H1 (cell line): ENCODE measurements at places on chromosomes 3 and 15.
A peak's percentile ranks its signal among the peaks of the same experiment; 100 is the strongest.

DNA sequence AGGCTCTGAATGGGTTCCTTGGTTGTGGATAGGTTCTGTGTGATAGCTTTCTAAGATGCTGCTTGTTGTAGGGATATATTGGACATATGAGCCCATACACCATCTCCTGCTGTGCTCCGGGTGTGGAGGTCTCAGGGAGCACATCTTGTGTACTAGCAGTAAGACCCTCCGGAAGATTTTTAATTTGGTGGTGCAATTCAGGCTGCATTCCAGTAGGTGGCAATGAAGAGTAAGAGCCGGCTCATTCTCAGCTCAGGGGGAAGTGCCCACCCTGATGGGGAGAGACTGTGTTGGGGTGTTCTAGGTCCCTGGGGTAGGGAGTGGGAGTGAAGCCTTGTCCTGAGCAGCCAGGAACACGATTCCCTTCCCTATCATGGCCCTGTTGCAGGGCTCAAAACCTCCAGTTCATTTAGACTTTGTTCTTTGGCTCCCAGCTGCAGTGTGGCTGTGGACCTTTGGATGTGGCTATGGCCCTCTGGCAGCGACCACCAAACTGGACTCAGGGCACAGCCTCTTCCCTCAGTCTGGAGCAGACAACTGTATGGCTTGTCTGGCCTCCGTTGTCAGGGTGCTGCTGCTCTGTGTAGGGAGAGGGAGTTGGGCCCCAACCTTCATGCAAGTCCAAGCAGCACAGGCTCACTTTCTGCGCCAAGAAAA lies 104.7 kb downstream of the UNC13C start:
- DNase-seq: peak; percentile 19

- no peak for DNase-seq
Observed at GRCh38 chr3:16658004-16658924, 53.0 kb upstream of the DAZL start.

DNA sequence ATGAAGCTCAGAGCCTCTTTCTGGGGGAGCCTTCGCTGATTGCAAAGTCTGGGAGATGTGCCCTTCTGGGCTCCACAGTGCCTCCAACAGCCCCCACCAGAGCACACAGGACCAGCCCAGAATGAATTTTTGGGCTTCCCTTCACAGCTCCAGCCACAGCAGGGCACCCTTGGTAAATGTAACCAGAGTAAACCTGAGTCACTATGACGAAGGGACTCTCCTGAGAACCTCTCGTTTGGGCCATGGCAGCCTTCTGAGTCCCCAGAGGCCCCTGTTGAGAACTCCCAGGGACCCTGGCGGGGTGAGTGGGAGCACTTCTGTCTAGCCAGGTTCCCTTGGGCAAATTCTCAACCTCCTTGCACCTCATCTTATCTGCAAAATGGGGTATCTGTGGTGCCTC lies 20.8 kb downstream of the FAM3D start:
- DNase-seq: no peak

DNA sequence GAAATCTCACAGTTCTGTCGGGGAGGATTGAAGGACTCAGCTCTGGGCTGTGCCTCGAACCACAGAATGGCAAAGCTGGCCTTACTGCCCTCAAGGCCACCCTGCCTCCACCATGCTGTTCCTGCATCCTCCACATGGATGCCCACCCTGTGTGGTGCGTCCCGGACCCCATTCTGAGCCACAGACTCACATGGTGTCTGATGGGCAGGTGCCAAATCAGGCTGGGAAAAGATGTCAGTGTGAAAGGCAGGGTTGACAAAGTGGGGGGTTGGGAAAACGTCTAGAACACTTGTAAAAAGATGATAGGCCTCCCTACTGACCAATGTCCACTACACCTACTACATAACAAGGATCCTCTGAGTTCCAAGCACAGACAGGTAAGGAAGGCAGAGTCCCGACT lies 49.4 kb downstream of the TM2D3 start:
- no peak for DNase-seq

DNA sequence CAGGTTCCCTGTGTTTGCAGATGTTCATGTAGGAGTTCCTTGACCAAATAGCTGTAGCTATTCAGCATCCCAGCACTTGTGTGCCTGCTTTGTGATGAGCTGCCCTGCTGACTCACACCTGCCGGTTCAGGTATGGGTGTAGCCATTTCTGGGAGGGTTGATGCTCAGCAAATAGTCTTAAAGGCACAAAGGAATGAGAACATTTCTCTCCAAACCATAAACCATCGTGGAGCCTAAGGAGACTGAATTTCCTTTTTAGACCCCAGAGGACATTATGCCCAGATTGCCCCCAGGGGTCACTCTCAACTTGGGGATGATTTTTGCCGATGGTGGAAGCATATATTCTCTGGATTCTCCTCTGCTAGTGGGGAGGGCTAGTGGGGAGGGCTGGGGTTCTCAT lies 80.6 kb downstream of the ADAMTSL3 start:
- no peak for DNase-seq

DNA sequence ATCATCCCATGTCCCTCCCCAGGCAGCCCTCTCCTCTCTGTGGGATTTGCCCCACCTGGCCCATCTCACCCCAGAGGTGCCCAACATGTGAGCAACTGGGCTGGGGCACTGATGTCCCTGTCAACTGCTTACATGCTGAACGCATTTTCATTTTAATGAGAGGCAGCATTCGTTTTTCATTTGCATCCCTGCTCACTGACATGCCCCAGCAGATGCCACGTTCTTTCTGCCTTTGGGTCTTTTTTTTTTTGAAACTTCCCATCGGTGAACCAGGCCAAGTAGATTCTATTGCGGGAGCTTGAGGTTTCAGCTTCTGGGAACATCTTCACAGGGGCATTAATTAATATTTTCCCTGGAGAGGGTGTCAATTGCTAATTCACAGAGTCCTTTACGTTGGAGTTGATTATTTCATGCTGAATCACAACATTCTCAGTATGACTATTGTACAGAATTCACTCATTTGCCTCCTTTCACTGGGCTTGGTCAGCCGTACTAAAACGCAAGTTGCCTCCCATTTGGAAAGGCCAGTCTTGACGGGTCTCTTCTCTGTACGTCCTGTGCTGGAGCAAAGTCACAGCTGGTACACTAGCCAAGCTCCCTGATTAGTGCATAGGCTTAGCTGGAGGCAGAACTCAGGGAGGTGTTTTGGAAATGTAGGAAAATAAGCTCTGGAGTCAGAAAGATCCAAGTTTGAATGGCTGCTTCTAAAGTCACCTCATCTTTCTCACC lies 69.8 kb downstream of the CHRNA7 start:
- DNase-seq: no peak

DNA sequence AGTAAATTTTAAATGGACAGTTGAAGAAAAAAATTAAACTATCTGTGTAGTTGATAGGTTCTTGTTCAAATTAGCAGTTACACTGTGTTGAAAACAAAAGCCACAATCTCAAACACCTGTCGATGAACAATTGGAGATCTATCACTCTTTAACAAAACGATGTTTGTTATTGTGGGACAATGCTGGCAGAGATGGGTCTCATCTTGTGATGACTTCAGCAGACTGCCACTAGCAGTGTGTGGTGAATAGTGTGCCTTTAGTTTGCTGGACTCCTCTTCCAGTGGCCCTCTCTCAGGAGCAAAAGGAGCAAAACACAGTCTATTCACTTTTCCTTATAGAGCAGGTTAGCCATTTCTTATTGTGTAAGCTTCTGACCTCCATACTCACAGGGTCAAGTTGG lies 14.7 kb upstream of the TRIM59 start:
- DNase-seq: no peak

DNA sequence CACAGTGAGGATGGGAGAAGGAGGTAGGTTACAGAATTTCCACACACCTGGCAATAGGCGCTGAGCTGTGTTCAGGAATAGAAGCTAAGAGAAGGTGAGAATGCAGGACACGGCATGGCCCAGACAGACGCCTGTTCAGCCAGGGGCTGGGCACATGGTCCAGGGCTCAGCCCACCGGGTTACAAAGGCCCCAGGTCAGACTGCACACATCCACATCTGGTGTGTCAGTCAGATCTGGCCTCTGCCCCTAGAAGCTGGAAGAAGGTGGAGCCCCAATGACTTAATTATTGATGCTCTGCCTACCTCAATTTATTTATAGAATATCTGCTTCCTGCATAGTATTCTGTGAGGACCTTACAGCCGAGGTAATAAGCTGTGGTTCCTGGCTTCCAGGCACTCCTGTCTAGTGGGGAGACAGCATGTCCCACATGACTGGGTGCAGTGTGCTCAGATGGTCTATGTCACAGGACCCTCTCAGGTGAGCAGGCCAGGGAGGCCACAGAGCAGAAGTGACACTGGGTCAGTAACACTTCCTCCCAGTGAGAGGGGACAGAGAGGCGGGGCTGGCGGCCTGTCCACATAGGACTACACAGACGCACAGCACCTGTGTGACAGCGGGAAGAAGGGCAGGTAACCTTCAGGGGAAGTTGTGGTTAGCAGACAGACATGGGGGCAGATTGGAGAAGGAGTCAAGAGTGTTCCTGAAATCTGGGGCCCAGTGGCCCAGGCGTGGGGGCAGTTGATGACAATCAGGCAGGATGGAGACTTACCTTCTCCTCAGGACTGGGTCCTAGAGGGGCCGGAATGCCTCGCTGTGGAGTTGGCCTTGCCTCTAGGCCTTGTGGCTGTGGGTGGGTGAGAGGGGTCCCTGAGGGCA lies 38.6 kb upstream of the PLXNA1 start:
- DNase-seq: no peak

- no peak for DNase-seq
Observed at GRCh38 chr15:49506341-49506740, 83.3 kb downstream of the FGF7 start.

DNA sequence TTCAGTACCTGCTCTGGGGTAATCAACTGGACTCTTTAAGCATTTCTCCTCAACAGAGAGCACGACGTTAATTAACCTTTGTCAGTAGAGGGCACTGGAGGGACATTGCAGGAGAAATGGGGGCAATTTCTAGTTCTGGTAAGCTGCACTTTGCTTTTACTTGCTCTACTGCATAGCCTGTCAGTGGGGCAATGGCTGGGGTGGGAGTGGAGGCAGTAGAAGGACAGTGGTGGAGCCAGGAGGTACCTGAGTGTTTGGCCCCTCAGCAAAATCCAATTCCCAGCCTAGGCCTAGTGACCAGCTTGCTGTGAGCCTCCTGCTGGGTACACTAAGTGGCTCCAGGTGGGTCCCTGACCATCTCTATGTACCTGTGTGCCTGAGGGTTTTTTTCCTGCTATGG lies 18.3 kb upstream of the MED12L start:
- no peak for DNase-seq

- DNase-seq: no peak
Observed at GRCh38 chr15:35720019-35720418, 174.1 kb upstream of the DPH6 start.

- DNase-seq: no peak
Observed at GRCh38 chr15:66777054-66777453, 75.0 kb downstream of the SMAD6 start.

- no peak for DNase-seq
Observed at GRCh38 chr15:44545913-44546802, 9.2 kb downstream of the EIF3J start.
